ENCODE measurements at places on chromosomes 13 and 19.

DNA sequence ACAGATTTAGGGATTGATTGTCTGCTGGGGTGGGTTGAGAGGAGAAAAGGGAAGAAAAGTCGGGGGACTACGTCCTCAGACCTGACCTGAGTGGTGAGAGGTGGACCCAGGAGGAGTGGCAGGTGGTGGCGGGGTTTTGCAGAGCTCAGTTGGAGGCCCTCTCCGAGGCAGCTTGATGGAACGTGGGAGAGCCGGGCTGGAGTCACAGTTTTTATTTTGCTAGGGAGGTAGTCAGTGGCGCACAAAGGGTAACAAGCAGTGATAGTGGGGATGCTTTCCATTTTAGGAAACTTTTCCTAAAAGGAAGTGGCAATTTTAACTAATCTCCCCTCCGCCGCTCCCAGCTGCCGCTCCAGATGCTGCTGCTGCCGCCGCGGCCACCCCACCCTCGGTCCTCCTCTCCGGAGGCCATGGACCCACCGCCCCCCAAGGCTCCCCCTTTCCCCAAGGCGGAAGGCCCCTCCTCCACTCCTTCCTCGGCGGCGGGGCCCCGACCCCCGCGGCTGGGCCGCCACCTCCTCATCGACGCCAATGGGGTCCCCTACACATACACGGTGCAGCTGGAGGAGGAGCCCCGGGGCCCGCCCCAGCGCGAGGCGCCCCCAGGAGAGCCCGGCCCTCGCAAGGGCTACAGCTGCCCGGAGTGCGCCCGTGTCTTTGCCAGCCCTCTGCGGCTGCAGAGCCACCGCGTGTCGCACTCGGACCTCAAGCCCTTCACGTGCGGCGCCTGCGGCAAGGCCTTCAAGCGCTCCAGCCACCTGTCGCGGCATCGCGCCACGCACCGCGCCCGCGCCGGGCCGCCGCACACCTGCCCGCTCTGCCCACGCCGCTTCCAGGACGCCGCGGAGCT lies 1.1 kb upstream of the ZNF581 start:
- peak; percentile 55 for DNase-seq

GRCh38 chr19:21127001-21127400 lies 14.8 kb upstream of the ZNF431 start:
- DNase-seq: no peak

DNA sequence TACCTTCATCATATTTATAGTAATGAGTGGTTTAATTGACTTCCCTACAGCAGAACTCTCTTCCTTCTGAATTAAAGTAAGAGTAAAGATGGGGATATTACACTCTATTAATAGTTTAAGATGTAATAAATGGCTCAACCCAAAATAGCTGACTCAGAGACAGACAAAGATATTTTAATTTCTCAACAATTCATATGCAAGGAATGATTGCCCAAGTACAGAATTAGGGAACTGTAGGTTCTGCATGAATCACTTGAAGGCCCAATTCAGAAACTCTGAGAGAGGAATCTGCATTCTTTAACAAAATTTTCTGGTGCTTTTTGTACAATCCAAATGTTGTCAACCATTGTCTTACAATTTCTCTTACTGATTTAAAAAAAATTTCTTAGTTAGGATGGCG lies 42.9 kb upstream of the PCDH9 start:
- no peak for DNase-seq

DNA sequence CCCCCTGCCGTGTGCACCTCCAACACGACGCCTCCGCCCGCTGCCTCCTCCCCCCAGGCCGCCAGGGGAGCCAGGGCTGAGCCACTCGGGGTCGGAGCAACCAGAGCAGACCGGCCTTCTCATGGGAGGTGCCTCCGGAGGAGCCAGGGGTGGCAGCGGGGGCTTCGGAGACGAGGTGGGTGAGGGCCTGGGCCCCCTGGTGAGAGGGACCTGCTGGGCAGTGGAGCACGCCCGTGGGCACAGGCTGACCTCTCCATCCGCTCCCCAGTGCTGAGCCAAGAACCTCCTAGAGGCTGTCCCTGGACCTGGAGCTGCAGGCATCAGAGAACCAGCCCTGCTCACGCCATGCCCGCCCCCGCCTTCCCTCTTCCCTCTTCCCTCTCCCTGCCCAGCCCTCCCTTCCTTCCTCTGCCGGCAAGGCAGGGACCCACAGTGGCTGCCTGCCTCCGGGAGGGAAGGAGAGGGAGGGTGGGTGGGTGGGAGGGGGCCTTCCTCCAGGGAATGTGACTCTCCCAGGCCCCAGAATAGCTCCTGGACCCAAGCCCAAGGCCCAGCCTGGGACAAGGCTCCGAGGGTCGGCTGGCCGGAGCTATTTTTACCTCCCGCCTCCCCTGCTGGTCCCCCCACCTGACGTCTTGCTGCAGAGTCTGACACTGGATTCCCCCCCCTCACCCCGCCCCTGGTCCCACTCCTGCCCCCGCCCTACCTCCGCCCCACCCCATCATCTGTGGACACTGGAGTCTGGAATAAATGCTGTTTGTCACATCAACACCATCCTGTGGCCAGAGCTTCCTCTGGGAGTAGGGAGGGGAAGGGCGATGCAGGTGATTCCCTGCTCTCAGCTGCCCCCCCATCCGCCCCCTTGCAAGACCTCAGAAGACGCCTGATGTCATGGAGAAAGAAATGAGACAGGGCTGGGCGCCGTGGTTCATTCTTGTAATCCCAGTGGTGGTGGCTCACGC lies 12.0 kb downstream of the BCAM start:
- DNase-seq: no peak

DNA sequence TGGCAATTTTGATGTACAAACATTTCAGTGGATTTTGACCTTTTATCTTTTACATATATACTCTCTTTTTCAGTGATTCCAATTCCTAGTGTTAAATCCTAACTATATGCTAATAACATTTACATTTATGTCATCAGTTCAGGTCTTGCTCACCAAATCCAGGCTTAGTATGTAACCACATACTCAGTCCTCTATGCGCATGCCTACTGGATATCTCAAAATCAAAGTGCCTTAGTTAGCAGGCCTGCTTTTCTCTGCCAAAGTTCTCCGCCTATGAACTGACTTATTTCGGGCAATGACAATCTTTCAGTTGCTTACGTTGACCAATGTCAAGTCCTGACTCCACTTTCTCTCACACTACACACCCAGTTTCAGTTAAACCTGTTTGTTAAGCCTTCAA lies 478.5 kb upstream of the SLITRK1 start:
- no peak for DNase-seq

- no peak for DNase-seq
Observed at GRCh38 chr13:50156140-50156539, 140.9 kb downstream of the KCNRG start.

DNA sequence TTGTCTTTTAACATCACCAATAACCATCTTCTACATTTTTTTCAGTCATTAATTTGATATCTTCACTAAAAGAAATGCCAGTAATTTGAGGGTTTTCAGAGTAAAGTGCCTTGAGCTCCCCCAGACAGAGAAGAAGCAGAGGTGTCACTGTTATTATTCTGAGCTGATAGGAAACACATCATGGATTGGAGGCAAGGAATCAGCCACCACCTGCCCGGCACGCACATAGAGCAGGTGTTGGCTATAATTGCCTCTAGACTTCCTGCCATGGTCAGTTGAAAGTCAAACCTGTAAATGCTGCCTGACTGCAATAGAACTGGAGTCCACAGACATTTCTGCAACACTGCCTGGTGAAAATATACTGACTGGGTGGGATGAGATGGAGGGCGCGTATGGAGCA lies 776.6 kb downstream of the UQCRFS1 start:
- no peak for DNase-seq

Measured in activated naive CD8-positive, alpha-beta T cell treated with anti-CD3 and anti-CD28 coated beads for 36 hours (primary cell).